ENCODE measurements at places on chromosomes 4 and X. TPM values are rescaled to one million over a fixed set of nuclear protein-coding genes. Genes with fewer than 3 reads are reported as not detected.

COL4A6 gene
- 2.8 TPM for total RNA-seq

GLRA3 gene
- total RNA-seq, result not detected

DNA sequence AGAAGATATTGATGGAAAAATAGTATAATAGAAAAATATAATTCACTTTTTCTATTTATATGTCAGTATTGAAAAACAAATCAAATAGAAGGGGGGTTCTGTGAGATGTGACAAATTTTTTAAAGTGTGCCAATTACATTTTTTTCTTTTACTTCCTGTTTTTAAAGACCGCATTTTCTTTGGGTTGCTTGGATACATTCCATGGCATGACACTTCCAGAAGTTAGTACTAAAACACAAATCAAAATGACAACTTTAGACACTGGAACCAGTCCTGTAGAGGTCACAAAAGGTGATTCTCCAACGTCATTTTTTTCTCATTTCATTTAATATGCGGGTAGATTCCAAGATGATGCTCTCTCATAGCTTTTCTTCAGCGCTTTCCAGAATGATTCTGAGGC lies 116.2 kb upstream of the GNPDA2 start:
- H3K36me3 ChIP-seq, result no peaks in the 10 kb centered on the region
- H3K4me1 ChIP-seq, result no peaks in the 10 kb centered on the region
- H3K27ac ChIP-seq, result no peak overlapping the region
- no peaks in the 10 kb centered on the region for H3K27me3 ChIP-seq
- no peak for DNase-seq

APLN gene
- 0.09 TPM for total RNA-seq

TRIM75 gene
- total RNA-seq, result not detected

DNA sequence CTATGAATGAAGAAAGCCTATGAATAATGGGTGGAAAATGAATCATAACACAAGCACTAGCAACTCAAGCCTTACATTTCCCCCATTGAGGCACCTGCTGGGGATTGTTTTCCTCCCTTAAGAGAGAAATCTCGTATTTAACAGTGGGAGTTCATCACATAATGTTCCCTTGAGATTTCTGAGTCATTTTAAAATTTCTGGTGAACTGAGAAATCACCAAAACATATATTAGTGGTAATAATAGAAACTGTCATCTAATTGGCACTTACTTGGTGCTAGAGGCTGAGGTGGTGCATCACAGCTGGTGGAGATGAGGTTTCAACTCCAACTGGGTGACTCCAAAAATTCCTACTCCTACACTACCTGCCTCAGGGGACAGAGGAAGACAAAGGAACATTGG lies 561.3 kb upstream of the LCORL start:
- no peak overlapping the region for H3K27ac ChIP-seq
- no peaks in the 10 kb centered on the region for H3K36me3 ChIP-seq
- no peaks in the 10 kb centered on the region for H3K27me3 ChIP-seq
- no peak overlapping the region for H3K4me3 ChIP-seq
- no peaks in the 10 kb centered on the region for H3K4me1 ChIP-seq
- DNase-seq, result no peak

PAGE2B gene
- not detected for total RNA-seq

GAGE12H gene
- total RNA-seq, result not detected

- peak overlapping the region; percentile 47 for H3K27ac ChIP-seq
- no peaks in the 10 kb centered on the region for H3K36me3 ChIP-seq
- no peak for DNase-seq
- no peaks in the 10 kb centered on the region for H3K27me3 ChIP-seq
- H3K4me1 ChIP-seq, result peaks cover 6% of the 10 kb centered on the region
Measured at GRCh38 chr4:40121515-40121914, 64.9 kb downstream of the N4BP2 start.

NDST3 gene
- not detected for total RNA-seq

RRH gene
- 0.18 TPM for total RNA-seq

- H3K27me3 ChIP-seq, result no peaks in the 10 kb centered on the region
- H3K4me3 ChIP-seq, result no peak overlapping the region
- H3K4me1 ChIP-seq, result no peaks in the 10 kb centered on the region
- DNase-seq, result no peak
- H3K27ac ChIP-seq, result no peak overlapping the region
Measured at GRCh38 chrX:114970806-114971205, 46.6 kb downstream of the IL13RA2 start.

EBP gene
- total RNA-seq, result 93.7 TPM

DNA sequence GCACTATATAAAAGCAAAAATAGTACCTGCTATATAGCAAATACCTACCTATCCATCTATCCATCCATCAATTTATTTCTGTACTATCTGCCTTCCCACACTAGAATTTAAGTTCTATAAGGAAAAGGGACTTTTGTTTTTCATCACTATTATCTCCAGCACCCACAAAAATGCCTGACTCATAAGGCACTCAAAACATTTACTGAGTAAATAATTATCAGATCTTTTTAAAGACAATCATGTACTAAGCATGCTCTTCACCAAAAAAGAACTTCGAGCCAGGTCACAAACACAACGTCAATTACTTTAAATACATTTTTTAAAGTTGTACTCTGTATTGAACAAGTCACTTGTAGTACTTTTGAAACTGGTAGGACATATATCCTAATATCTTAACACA lies 119.9 kb downstream of the FBXW7 start:
- no peaks in the 10 kb centered on the region for H3K36me3 ChIP-seq
- H3K27ac ChIP-seq, result no peak overlapping the region
- no peak overlapping the region for H3K4me3 ChIP-seq
- H3K27me3 ChIP-seq, result no peaks in the 10 kb centered on the region

- DNase-seq, result no peak
- no peaks in the 10 kb centered on the region for H3K27me3 ChIP-seq
- H3K4me3 ChIP-seq, result no peak overlapping the region
- no peaks in the 10 kb centered on the region for H3K36me3 ChIP-seq
- peak overlapping the region; percentile 64 for H3K27ac ChIP-seq
- H3K4me1 ChIP-seq, result no peaks in the 10 kb centered on the region
Measured at GRCh38 chr4:82710197-82710929, 88.2 kb downstream of the SCD5 start.

GPC3 gene
- total RNA-seq, result 1.7 TPM

GRCh38 chr4:138162259-138162658 lies 79.9 kb downstream of the SLC7A11 start:
- peak overlapping the region; percentile 4 for H3K27ac ChIP-seq
- H3K4me3 ChIP-seq, result no peak overlapping the region
- DNase-seq, result no peak

DNA sequence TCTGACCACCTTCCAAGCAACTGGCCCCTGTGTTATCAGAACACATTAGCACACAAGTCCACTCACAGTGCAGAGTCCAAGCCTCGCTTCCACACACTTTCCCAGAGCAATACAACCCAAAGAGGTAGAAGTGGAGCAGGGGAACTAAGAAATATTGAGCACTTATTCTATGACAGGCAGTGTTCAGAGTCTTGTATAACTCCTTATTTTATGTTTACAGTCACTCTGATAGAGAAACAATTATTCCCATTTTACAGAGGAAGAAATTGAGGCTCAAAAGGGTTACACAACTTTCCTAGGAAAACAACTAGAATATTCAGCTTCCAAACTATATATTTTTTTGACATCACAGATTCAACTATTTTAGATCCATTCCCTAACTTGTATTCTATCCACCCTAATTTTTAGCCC lies 18.3 kb upstream of the TMEM154 start:
- no peaks in the 10 kb centered on the region for H3K27me3 ChIP-seq
- peaks cover 68% of the 10 kb centered on the region for H3K4me1 ChIP-seq
- H3K36me3 ChIP-seq, result no peaks in the 10 kb centered on the region
- no peak overlapping the region for H3K4me3 ChIP-seq
- DNase-seq, result no peak

DNA sequence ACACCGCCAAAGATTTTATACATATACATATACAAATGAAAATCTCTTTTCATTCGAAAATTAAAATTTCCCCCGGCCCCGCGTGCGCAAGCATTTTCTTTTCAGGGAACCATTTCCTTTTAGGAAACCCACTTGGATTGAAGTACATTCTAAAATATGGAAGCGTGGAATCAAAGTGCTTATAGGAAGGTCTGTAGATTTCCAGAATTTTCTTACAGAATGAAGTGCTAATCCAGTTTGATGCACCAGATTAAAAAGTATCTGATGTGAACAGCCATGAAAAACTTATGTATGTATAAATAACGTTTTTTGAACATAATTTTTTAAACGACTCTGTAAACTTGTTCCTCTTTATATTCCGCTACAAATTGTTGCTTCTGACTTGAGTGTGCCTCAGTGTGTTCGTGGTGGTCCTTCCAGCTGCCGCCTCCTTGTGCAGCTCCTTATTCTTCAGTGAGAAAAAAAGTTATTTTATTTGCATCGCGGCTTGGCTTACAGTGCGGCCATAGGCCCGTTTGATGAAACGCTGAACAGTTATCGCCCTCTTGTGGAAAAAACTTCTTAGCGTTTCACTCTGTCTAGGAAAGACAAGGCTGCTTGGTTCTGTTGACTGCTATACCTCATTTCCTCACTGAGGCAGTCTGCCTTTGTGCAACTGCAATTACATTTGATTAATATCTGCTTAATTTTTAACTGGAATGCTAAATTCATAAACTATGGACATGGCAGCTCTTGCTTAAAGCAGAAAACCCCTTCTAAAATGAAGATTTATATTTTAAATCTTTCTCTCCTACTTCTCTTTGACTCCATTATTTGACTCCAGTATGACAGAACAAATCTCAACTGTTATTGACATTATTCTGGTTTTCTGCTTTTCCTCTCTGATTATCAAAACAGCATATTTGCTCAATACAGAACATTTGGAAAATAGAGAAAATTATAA lies 4.7 kb upstream of the NKX6-1 start:
- H3K36me3 ChIP-seq, result no peaks in the 10 kb centered on the region
- DNase-seq, result no peak
- H3K27me3 ChIP-seq, result peaks cover 99% of the 10 kb centered on the region
- H3K27ac ChIP-seq, result peak overlapping the region; percentile 92
- H3K4me3 ChIP-seq, result peak overlapping the region; percentile 71

PNMA5 gene
- not detected for total RNA-seq

GRCh38 chr4:153023139-153023538 lies 87.0 kb downstream of the FHDC1 start:
- DNase-seq, result no peak
- no peaks in the 10 kb centered on the region for H3K27me3 ChIP-seq
- H3K4me1 ChIP-seq, result peaks cover 28% of the 10 kb centered on the region
- peak overlapping the region; percentile 42 for H3K27ac ChIP-seq

STPG2 gene
- total RNA-seq, result not detected

DNA sequence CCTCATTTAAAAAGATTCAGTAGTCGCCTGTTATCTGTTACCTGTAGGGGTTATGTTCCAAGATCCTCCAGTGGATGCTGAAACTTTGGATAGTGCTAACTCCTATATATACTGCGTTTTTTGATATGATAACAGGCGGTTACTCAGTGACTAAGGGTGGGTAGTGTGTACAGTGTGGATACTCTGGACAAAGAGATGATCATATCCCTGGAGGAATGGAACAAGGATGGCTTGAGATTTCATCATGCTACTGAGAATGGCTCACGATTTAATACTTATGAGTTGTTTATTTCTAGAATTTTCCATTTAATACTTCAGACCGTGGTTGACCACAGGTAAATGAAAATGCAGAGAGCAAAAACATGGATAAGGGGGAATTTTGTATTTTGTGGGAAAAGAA lies 21.5 kb downstream of the FAM47E start:
- no peak overlapping the region for H3K4me3 ChIP-seq
- H3K4me1 ChIP-seq, result no peaks in the 10 kb centered on the region
- no peaks in the 10 kb centered on the region for H3K27me3 ChIP-seq
- H3K36me3 ChIP-seq, result no peaks in the 10 kb centered on the region
- no peak for DNase-seq

ATG4A gene
- total RNA-seq, result 8.4 TPM
